NCI-H187 (cell line): ENCODE measurements at places on chromosomes 4 and X.

GRCh38 chr4:34850421-34850820, 1393.9 kb downstream of the ARAP2 start:
- DNase-seq: no peak

- no peak for DNase-seq
Measured at GRCh38 chr4:176653401-176654220, 139.1 kb downstream of the VEGFC start.

DNA sequence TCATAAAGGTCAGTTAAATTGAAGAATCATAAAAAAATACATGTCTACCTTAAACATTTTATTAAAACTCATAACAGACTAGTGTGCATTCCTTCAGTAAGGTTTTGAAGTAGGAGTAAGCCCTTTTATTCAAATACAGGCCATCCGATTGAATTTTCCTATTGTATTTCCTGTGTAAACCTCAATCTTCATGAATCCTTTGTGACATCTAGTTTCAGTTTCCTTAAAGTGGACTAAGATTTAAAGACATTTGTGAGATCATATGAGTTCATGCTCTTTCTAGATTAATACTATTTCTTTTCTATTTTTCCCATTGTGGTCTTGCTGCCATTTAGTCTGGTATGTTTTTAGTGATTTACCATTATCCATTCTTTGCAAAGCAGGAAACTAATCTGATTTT, 644.7 kb upstream of the BOD1L1 start:
- no peak for DNase-seq

- DNase-seq: no peak
Measured at GRCh38 chr4:132642016-132642817, 506.9 kb upstream of the PCDH10 start.

GRCh38 chr4:169099771-169100180, 89.7 kb upstream of the CBR4 start:
- DNase-seq: no peak

DNA sequence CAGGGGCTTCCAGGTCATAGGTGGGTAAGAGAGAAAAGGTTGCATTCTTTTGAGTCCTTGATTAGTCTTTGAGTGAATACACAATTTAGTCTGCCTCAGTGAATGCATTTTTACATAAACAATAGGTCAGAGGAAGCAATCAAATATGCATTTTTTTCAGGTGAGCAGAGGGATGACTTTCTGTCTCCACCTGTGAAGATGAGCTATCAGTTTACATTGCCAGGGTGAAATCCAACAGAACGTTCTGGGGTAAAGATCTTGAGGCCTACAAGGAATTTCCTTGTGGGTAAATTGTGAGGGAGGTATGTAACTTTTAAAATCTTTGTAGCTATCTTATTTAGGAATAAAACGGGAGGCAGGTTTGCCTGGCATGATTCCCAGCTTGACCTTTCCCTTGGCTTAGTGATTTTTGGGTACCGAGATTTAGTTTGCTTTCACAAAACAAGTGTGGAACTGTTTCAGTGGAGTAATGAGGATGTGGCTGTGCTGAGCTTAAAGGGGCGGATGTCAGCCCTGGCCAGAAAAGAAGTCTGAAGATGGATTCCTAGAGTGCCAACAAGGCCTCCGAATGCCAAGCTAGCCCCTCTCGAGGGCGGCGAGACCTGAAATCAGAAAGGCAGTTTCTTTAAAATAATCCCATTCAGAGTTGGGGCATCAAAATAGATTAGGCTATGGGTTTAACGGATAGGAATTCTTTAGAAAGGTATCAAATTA, 29.5 kb downstream of the TMEM131L start:
- no peak for DNase-seq

- DNase-seq: no peak
Measured at GRCh38 chr4:184016759-184017668, 111.9 kb downstream of the STOX2 start.

DNA sequence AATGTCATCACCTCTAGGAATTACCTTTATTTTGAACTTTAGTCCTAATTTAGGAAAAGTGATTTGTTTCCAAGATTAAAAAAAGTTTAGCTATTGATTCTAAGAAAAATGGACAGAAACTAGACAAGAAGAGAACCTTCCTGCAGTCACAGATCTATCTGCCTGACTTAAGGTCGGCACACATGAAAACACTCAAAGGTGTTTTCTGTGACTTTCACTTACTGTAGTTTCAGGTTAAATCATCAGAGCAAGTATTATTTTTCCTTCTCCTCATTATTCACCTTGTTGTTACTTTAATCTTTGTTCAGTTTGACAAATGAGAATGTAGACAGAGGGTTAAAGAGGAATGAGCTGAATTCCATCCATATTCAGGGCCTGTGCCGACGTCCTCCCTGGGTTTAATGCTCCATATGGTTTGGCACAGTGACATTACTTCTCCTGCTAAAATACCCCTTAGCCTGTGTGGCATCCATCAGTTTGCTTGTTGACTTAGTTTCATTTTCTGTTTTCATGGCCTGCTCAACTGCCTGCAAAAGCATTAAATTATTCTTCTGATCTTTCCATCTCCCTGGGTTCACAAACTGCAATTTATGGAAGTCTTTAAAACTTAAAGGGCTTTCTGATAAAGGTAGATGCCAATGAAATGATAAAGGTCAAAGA, 352.7 kb downstream of the NKX6-1 start:
- no peak for DNase-seq

DNA sequence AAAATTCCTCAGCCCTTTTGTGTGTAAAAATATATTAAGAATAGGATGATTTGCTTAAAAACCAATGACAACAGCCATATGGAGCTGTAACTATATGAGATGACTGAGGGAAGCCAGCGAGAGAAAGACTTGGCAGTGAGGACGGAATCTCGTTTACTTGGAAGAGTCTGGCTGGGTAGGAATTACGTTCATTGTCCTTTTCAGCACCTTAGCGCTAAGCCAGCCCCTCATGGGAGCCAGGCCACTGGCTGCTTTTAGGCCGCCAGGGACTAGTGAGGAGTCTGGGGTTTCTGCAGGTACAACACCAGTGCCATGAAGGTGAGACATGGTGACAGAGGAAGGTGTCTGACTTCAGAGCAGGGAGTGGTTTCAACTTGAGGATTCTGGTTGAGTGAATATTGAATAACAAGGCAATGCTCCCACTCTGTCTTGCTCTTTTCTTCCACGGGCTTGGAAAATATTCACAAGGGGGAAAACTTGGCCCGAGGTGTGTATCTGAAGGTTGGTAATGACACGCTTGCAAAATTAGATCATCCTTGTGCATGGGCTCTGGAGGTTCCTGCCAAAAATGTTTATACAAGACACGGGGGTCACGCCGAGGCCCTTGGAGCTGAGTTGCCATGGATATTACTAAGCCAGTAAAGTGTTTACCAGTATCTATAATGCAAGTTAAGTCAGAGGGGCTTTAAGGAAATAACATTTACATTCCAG, 17.4 kb downstream of the KLF3 start:
- DNase-seq: no peak

- no peak for DNase-seq
Measured at GRCh38 chr4:55609393-55609866, 17.4 kb upstream of the PDCL2 start.

DNA sequence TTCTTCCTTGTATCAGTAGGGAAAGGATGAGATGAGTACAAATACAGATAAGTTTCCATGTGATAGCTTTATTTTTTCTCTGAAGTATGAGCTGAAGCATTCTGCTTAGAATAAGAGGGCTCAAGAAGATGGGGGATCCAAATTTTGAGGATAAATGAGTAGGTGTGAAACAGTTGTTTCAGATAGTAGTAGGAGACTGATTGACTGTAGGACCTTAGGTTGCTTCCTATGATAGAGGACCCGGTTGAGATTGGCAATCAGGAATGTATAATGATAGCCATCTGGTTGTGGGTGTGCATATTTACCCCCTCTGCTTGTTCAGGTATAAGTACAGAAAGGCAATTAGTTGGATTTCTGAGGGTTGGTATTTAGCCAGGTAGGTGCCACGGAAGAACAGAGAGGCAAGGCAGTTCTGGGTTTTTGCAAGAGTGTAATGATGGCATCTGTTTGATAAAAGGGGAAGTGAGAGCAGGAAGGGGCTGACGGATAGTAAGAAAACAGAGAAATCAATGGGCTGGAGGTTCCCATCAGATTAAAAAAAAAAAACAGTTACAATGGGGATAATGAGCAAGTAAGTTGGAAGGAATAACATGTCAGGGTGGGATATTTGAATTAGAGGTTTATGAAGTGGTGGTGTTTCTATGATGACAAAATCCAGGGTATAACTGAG, 13.7 kb downstream of the OCRL start:
- no peak for DNase-seq

DNA sequence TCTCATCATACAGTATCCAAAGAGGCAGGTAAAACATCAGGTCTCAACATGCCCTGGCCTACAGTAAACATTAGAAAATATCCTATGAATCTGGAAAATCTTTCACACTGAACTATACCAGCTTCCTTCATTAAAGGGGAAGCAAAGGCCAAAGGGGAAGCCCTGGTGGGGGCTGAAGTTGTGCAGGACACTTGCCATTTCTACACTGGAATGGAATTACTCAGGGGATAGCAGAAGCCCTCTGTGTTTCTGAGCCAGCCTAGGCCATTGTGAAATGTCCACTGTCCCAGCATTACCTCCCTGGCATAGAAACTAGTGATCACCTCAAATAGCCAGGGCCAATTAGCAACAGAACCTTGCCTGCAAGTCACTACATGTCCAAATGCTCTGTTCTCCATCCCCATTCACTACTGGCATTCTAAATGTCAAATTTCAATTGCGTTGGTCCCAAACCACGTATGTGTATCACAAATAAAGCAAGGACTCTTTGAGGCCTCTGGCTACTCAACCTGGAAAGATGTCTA, 429.9 kb downstream of the AFF2 start:
- no peak for DNase-seq

DNA sequence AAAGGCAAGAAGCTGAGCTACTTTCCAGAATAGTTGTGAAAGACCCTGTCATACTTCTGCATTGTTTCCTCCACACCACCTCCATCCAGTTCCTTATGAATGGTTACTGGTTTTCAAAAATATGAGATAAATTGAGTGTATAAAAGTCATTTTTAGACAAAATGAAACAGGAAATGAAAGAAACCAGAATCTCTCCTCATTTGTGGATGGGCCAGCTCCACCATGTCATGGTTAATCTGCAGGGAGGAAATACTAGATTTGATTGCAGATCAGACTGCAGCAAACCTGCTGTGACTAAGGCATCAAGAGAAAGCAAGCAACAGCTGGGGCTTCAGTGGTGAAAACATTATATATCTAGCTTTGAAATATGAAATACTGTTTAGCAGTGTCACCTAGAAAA, 23.8 kb downstream of the F9 start:
- no peak for DNase-seq

- DNase-seq: peak; percentile 7
Measured at GRCh38 chr4:75289914-75290582, 224.2 kb downstream of the RCHY1 start.

GRCh38 chr4:11746734-11747133, 318.0 kb upstream of the HS3ST1 start:
- no peak for DNase-seq

DNA sequence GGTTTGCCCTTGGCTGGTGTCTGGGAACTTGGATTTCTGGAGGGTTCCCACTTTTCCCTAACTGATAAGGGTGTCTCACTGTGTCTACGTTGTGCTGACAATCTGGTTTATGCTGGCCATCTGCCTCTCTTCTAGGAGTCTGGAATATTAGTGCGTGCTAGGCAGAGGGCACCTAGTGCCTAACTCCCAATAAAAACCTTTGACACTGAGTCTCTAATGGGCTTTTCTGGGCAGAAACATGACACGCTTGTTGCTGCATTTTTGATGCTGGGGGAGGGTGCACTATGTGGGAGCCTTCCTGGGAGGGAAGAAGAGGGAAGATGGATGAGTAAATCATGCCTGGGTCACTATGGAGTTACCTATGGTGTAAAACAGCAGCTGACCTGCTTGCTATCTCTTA, 16.3 kb upstream of the ZNF41 start:
- DNase-seq: no peak

GRCh38 chr4:86999136-86999643, 64.4 kb downstream of the AFF1 start:
- no peak for DNase-seq

DNA sequence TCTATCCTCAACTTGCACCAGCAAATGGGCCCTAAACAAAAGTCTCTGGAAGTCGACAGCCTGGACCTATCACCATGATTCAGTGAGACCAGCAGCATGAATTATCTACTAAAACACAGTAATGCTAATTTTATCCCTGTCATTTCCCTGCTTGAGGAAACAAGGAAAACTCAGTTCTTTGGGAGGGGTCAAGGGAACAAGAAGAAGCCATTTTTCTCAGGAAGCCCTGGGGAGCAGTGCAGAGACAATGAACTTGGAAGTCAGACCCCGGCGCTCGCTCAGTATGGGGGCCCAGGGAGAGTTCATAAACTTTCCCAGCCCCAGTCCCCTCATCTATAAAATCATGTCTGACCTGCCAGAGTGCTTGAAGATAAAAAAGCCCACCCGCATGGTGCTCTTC, 50.4 kb downstream of the DCTD start:
- DNase-seq: no peak

GRCh38 chrX:103344606-103345005, 11.7 kb upstream of the TCEAL9 start:
- DNase-seq: no peak

GRCh38 chr4:2809610-2810180, 16.8 kb downstream of the SH3BP2 start:
- no peak for DNase-seq

DNA sequence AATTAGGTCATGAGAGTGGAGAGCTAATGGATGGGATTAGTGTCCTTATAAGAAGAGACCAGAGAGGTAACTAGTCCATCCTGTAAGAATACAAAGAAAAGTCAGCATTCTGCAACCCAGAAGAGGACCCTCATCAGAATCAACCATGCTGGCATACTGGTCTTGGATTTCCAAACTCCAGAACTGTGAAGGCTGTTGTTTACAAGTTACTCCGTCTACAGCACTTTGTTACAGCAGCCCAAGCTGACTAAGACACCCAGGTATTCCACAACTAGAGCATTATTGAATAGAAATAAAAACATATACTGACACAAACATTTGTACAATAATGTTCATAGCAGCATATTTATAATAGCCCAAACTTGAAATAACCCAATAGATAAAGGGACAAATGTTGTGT, 9.2 kb downstream of the TMEM156 start:
- no peak for DNase-seq

- no peak for DNase-seq
Measured at GRCh38 chr4:59060895-59061294, 1950.7 kb upstream of the IGFBP7 start.

GRCh38 chr4:2558301-2558700, 21.9 kb downstream of the FAM193A start:
- no peak for DNase-seq

DNA sequence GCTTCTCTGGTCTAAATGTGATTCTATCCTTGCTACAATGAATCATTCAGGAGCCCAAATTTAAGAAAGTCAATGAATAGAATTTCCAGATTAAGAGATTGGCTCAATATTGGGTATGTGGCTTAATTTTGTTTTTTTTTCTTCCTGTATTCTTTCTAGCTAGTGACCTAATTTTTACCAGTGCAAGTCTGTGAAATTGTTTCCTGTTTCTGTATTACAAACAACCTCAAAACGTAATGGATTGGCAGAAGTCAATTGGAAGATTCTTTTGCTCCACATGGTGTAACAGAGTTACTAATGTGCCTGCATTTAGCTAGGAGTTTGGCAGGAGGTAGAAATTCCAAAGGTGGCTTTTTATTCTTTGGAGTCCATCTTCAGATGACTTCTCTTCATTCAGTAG, 17.6 kb downstream of the DYNLT3 start:
- no peak for DNase-seq

- no peak for DNase-seq
Measured at GRCh38 chr4:70023218-70023617, 5.0 kb upstream of the HTN3 start.

- no peak for DNase-seq
Measured at GRCh38 chr4:92634882-92635281, 331.1 kb downstream of the GRID2 start.
